ENCODE measurements at places on chromosomes 7 and 10.
A peak's percentile ranks its signal among the peaks of the same experiment; 100 is the strongest.

DNA sequence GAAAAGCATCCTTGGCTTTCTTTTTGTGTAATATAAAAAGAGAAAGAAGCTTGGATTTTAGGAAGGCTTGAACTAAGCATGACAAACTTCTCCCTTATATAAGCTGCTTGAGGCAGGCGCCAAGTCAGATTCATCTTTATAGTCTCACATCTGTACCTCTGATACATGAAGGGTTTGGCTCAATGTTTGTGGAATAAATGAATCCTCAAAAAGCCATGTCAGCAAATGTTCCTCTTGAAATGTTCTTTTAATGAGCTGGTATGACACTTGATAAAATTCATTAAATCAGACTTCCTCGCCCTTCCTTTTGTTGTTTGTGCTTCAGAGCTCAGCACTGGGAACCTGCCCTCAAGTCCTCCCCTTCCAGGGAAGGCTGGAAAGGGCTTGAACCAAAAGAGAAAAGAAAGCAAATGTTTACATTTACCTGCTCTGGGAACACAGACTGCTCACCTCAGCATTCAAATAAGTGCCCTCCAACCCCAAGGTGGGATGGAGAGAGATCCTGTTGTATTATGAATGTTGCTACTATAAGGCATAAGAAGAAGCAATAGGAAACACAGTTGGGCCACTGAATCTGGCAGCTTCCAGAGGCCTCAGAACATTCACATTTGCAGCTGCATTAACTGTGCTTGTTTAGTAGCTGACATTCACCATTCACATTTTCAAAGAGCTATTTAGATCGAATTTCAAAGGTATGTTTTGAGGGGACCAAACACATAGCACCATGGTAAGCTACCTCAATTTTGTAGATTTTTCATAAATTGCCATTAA is 212.6 kb downstream of the CACNA2D1 start:
- no peak for DNase-seq

DNA sequence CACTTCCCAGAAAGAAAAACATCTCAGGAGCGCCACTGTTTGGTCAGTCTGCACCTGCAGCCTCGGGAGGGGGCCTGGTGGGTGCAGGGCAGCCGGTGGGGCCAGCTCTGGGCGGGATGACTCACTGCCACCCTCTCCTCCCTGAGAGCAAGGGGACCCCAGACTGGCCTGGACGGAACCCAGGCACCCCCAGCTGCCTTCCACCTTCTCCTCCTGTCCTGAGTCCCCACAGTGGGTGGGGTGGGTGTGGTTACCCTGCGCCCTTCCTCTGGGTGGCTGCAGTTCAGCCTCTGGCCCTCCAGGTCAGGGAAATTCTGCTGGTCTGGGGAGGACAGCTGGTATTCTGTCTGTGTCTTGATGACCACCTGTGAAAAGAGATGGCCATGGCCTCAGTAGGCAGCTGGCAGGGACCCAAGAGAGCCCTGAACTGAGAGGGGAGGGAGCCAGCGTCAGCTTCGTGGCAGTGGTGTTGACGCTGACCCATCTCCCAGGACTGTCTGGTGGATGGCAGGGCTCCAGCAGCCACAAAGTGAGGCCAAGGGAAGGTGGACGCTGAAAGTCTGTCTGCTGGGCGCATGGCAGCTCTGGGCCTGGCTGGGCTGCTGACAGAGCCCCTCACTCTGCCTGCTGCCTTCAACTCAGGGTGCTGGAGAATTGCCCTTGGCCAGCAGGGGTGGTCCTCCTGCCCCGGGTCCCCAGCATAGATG is 8.9 kb downstream of the CALY start:
- DNase-seq, result no peak

DNA sequence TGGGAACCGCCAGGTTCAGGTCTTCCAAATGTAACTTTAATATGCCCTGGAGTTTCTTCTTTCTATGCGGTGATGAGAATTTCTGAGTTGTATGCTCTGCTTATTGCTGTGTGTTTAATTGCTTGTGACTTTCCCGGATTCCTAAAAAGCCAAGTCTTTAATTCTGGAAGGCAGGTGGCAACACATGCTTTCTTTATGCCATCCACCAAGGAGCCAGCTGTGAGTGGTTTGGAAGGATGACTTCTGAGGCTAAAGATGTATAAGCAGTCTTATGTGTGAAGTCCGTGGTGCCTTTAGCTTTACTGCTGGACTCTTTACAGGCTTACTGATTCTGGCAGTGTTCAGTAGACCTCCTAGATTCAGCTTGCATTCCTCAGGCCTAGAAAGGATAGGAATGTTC is 3.1 kb downstream of the SDK1 start:
- no peak for DNase-seq

- DNase-seq, result peak; percentile 91
These were observed 3.2 kb downstream of the PARP12 start for GRCh38 chr7:140059273-140060242.

GRCh38 chr7:115511330-115511729 is 519.2 kb downstream of the TFEC start:
- DNase-seq, result peak; percentile 8

DNA sequence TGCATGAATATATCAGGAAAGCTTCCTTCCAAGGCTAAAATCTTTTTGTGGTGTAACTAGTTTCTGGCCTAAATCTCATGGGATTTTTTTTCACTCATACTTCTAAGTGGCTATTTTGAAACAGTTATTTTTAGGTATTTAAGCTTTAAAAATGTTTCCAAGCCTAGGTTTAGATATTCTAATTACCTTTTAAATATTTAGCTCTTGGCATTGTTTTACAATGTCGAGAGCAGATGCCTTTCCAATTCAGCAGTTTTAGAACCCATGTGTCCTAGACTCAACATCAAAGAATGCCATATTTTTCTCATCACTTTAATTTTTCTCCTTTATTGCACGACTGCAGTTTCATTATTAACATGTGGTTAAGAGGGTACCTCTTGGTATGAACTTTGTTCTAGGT is 27.1 kb upstream of the STOX1 start:
- DNase-seq, result no peak

DNA sequence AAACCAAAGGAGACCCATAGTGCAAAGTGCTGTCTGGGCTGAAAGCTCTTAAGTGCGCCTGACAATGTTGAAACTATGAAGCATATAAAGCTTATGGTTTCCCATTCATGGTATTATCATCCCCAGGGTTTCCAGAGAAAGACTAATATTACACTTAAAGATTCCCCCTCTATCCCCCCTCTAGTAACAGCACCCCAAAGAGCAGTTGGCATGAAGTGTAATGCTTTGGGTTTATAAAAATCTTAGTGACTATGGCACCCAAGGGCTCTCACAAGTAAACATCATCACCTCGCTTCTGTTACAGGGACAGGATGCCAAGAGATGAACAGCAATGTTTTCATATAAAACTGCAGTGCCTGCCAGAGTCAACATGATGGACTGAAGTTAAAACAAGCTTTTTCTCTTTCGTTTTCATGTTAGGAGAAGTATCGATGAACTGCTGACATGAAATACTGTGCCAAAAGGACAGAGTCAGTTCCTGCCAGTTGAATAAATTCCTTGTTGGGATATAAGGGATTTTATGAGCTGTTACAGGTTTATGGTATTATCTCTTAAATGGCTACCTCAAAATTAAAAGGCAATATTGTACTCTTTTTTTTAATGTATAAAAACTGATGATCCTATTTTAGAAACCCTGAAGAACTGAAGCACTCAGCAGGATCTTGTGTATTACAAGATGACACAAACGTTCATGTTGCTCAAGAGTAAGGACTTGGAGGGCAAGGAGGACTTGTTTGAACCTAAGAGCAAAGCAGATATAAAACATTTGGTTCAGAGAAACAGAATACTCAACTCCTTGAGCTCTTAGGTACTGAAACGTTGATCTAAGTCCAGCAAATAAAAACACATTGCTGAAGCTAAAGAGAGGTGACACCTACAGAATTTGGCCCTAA is 203.7 kb upstream of the IMMP2L start:
- no peak for DNase-seq

DNA sequence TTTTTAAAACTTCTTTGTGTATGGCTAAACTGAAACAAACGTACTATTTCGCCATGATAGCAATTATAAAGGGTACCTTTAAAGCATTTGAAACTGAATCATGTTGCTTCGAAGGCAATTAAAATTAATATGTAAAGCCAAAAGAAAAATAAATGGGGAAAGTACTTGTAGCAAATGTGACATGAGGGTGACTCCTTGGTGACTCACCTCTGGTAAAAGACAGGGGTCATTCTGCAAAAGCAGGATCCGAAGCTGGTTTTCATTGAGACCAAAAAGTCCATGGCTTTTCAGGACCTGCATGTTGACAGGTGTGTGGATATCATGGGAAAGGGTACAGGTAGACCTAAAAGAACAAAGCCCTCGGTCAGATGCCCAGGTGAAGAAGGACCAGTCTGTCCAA is 1.5 kb downstream of the ZC3HAV1L start:
- DNase-seq, result peak; percentile 65

GRCh38 chr10:68756766-68757165 is 35.7 kb downstream of the CCAR1 start:
- DNase-seq, result no peak

GRCh38 chr7:142560166-142560565 is 189.1 kb upstream of the PRSS1 start:
- DNase-seq, result peak; percentile 40

GRCh38 chr7:22587322-22587721 is 87.3 kb upstream of the STEAP1B start:
- DNase-seq, result peak; percentile 17

GRCh38 chr10:91201213-91201996 is 19.1 kb upstream of the PCGF5 start:
- no peak for DNase-seq

DNA sequence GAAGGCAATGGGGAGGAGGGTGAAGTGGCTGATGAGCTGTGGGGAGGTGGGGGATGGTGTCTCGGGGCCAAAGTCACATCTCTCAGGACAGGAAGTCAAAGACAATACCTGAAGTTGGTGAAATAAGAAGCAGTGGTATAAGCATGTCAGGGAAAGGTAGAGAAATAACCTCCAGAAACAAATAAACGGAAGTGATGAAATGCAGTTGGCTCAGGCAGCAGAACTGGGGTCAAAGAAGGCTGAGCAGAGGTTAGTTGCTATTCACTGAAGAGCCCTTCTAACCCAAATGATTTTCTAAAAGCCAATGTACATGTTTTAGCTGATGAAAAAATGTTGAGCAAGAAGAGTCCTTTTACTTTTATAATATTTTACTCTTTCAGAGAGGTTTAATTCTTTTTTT is 78.6 kb upstream of the ADRB1 start:
- DNase-seq, result no peak

- DNase-seq, result no peak
These were observed 66.1 kb downstream of the MCMBP start for GRCh38 chr10:119806334-119807130.

DNA sequence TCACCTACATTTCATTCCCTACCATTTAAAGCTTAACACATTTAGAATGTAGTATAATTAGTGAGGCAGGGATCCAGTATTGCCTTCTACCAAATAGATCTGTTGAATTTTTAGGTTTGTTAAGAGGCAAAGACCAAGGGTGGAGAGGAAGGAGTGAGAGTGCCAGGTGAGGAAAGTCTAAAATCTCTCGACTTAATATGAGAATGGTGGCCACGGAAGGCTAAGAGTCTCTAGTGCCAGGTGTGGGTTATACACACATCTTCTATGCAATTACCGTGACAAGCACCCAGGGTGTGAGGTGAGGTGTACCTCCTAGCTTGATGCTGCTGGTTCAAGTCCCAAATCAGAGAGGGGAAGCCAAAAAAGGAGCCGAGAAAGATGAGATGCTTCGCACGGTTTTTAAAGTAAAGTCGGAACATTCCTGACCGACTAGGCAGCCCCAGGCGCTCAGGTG is 439 bp downstream of the IQUB start:
- DNase-seq, result peak; percentile 2

DNA sequence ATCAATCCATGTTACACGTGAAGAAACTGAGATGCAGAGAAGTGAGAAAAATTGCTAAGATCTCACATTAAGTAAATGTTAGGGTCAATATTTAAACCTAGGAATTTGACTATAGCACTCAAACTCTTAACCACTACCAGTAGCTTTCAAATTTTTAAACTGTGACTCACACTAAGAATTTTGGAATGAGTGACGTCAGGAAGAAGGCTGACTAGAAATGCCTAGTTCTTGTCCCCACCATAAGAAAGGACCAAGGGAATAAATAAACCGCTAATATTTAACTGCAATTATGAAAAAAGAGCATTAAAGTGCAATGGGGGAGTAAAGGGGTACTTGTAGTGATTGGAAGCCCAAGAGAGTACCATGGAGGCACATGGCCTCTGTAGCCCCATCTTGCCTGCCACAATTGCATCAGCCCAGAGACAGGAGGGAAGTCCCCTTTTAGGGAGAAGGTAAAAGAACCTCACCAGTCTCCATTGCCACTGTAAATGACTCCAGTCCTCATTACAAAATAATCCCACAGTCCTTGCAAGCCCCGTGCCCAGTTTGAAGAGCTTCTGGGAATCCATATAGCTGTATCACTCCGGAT is 3.5 kb upstream of the AKR1B1 start:
- peak; percentile 84 for DNase-seq

DNA sequence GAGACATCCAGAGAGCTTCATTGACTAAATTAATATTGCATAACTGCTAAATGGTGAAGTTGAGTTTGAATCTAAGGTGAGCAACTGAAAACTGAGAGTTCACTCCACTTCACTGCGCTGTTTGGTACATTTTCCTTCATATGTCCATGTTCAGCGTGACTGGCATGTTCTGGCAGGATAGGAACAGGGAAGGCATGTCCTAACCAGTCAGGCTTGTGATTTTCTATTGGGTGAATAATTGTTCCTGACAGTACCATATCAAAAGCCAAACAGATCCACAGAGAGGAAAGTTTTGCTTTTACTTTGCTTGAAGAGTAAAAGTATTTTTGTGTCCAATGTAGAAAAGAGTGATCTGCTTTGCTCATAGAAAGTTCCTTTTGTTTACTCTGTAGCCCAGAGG is 53.2 kb downstream of the WDFY4 start:
- no peak for DNase-seq

- DNase-seq, result no peak
These were observed 35.1 kb downstream of the SMNDC1 start for GRCh38 chr10:110269374-110270318.

GRCh38 chr7:6171532-6172223 is 100.7 kb downstream of the CYTH3 start:
- DNase-seq, result no peak

DNA sequence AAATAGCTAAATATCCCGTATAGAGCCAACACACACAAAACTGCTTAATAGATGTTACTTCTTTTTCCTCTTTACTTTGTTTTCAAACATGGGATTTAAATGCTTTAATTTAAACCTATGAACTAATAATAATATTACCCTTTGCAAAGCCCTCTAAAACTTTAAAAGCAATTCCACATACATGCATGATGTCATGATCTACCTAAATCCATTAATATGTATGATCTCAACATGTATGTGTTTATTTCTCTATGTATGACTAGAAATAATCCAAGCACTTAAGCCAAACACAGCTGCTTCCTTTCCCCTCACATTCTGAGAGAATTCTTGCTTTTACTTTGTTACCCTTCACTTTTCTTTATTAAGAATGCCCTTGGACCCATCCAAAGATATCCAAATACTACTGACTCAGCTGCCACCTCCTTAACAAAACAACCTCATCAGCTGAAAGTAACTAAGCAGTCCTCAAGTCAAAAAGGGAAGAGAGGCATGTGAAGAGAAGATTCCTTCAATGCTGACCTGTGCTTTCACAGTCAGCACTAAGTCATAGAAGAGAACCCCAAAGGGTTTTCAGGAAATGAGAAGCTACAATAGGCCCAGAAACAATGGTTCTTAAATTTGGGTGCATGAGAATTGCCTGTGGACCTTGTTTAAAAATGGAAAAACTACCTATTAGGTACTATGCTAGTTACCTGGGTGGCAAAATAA is 266.4 kb upstream of the LRGUK start:
- DNase-seq, result no peak

- DNase-seq, result no peak
These were observed 1.1 kb downstream of the DEPP1 start for GRCh38 chr10:44977287-44978212.

GRCh38 chr10:44393834-44394547 is 9.1 kb upstream of the CXCL12 start:
- DNase-seq, result no peak

All from ELR (cell line).